ENCODE measurements at places on chromosomes 3 and 15.

GRCh38 chr15:99104788-99105513, at the start of gene SYNM:
TSS of gene SYNM (plus strand) at chr15:99105080. CDS start at chr15:99105200, 120 bp downstream.
- DNase-seq = peak; percentile 49

GRCh38 chr3:110174908-110175307, 837.6 kb upstream of the DPPA4 start:
- DNase-seq = no peak

DNA sequence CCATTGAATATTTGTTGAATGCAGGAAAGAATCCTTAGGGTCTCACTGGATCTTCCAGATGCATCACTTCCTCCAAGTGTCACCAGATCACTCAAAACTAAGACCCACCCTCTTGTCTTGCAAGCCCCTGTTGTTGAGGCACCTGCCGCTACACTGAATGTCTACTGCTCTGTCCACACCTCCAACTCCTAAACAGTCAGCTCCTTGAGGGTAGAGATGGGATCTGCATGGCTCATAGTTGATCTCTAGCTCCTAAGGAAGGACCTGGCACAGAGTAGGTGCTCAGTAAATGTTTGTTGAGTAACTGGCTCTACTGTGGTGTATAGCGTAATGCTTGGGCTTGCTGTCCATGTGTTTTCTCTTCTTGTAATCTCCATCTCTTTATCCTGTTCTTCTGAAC, 8.8 kb downstream of the SLC6A20 start:
- DNase-seq = no peak

DNA sequence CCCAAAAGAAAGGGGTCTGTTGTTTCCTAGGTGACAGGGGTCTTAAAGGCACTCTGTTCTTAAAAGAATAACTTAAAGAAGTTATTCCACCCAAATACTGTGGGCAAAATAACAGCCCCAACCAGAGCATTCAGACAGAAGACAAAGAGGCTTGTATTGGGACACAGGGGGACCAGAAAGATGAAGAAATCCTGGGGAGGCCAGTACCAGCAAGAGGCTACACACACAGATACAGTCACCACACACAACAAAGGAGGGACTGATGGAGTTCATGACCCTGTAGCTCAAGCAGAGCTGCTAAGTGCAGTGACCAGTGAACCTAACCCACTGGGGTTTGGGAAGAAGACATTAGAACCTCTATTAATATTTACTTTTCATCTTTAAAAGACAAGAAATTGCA, 59.0 kb downstream of the MTHFS start:
- DNase-seq = no peak

DNA sequence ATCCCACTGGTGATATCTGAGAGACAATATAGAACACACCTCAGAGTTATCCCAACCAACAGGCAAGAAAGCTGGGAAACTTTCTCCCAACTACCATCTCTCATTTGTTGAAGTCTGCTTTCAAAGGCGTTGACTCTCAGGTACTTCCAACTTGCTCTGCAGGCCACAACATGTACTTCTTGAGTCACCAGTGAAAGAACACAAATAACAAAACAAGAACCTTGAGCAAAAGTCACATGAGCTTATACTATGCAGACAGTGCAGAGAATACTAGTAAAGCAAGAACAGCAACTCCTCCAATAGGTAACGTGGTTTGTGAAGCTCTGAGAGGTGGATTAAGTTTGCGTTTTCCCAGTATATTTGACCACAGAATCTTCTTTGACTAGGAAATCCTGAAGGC, 20.6 kb downstream of the SNTN start:
- DNase-seq = no peak

DNA sequence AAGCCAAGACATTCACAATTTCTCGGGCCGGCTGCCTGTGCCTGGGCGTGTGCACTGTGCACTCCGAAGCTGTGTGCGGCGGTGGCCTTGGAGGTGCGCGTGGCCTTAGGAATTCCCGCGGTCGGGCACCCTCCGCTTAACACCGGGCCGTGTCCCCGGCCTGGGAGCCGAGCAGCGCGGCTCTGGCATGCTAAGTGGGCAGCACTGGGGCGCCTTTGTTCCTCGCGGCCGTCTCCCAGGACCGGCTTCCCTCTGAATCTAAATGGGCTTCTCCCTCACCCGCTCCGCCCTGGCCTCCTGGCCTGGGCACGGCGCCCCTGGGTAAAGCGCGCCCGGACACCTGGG, 498 bp upstream of the ARNT2 start:
- DNase-seq = no peak

DNA sequence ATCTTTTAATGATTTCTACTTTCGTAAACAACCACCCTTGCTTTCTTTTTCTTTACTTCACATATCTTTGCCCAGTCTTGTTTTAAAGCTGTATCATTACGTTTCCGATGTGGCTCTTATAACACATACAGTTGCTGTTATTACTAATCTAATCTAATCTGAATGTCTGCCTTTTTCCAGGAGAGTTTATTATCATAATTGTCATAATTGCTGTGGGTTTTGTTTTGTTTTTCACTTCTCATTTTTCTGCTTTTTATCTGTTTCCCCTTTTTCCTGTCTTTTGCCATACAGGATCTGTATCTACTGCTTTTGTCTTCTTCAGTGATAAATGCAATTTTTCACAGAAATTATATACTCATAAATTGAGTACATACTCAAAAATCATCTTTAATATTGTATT, 24.9 kb downstream of the HACL1 start:
- no peak for DNase-seq
